Progenitor cell of endocrine pancreas (in vitro differentiated cells): ENCODE measurements at places on chromosomes 12 and 14.

GRCh38 chr12:95480230-95480629 lies 6.3 kb downstream of the METAP2 start:
- DNase-seq = no peak

DNA sequence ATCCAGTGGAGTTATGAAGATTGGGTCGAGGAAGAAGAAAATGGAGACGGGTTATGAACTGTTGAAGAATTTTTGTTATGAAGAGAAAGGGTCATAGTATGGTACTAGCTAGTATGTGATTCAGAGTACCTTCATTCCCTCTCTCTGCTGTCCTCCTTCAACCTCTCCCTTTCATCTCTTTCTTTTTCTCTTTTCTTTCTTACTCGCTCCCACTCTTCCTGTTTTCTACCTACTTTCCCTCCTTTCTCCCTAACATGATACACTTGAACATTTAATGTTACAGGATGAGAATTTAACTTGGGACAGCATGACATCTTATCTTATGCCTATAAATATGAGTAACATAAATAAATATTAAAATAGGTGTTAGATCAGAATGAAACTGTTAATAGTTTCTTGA lies 112.9 kb downstream of the CCDC91 start:
- DNase-seq = no peak

- DNase-seq = no peak
Observed at GRCh38 chr12:130971925-130972585, 18.3 kb downstream of the ADGRD1 start.

GRCh38 chr14:64610049-64610746 lies 60.4 kb downstream of the PPP1R36 start:
- DNase-seq = no peak

DNA sequence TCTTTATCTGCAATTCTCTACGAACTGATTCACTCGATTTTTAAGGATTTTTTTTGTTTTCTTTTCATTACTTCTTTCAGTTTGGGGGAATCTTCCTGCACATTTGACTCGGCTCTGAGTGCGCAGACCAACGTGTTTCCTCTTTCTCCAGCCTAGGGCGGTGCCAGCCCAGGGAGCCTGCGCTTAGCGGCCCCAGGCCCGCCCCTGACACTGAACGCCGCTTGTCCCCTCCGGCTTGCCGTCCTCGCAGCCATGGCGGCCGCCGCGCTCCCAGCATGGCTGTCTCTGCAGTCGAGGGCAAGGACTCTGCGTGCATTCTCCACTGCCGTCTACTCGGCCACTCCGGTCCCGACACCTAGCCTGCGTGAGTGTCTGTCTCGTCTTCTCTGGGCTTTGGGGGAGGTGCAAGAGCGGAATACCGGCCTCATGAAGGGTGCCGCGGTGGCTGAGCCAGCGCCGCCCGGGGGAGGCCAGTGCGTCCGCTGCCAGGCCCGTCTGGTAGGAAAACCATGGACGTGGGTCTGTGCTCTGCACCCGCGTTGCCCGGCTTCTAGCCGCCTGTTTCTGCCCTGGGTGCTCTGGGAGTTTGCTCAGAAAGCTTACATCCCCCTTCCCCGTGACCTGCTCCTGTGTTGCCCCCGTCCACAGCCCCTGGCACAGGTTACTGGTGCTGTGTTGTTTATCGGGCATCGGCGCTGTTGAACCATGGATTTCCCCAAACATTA lies at the start of gene MRPS35:
Gene MRPS35 (plus strand): TSS at position 241 of the 725 bp plus-strand sequence. CDS start 12 bp downstream, at position 253.
- DNase-seq = peak; percentile 90

- DNase-seq = no peak
Observed at GRCh38 chr14:75204116-75204515, 27.7 kb upstream of the TMED10 start.

GRCh38 chr14:20539906-20540305 lies 20.9 kb downstream of the RNASE9 start:
- DNase-seq = no peak

- DNase-seq = no peak
Observed at GRCh38 chr12:108324351-108325017, 14.6 kb downstream of the CMKLR1 start.

- no peak for DNase-seq
Observed at GRCh38 chr12:64510667-64511066, 58.7 kb downstream of the TBK1 start.

- no peak for DNase-seq
Observed at GRCh38 chr12:77947330-77947729, 116.6 kb downstream of the NAV3 start.

DNA sequence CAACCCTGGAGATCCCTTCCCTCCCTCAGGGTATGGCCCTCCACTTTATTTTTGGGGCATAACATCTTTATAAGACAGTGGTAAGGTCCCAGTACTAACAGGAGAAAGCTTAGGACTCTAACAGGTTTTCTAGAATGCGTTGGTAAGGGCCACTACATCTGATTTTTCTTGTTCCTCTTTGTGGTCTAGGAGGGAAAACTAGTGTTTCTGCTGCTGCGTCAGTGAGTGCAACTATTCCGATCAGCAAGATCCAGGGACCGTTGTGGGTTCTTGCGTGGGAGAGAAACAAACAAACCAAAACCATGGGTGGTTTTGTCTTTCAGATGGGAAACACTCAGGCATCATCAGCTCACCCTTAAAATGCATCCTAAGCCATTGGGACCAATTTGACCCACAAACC lies 123.6 kb upstream of the SLC16A7 start:
- no peak for DNase-seq

DNA sequence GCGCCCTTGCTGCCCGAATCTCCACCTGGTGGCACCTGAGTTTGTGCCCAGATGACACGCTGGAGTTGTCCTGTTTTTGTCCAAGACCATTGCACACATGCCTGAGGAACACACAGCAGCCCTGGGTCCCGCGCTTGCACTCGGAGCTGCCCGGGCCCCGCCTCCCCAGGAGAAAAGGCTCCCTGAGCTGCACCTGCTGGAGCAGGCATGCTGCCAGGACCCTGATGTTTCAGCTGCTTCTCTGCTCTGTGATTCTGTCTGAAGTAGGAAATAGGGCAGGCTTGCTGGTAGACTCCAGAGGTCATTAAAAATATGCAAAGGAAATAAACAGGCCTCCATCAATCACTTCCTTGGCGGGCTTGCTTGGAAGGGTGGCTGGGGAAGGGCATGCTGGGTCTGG lies 271.6 kb downstream of the CACNA1C start:
- no peak for DNase-seq

GRCh38 chr14:34931206-34931605 lies 51.6 kb upstream of the SRP54 start:
- DNase-seq = no peak

- DNase-seq = no peak
Observed at GRCh38 chr12:97560786-97561618, 98.4 kb downstream of the RMST start.

DNA sequence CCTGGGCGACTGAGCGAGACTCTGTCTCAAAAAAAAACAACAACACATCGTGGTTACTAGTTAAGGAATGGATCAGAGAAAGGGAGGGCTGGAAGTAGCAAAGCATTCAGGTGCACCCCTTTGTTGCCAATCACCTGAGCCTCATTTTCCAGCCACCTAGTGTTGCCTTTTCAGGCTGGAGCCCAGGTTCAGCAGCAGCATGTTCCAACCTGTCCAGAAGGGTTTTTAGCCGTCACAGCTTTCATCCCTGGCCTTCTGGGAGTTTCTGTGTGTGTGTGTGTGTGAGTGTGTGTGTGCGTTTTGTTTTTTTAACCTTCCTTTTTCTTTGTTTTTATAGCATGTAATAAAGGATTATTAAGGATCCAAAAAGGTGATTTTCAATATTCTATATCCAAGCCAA lies 121.1 kb upstream of the ATF1 start:
- DNase-seq = no peak

GRCh38 chr12:104189915-104190555 lies 25.5 kb upstream of the TXNRD1 start:
- DNase-seq = no peak

DNA sequence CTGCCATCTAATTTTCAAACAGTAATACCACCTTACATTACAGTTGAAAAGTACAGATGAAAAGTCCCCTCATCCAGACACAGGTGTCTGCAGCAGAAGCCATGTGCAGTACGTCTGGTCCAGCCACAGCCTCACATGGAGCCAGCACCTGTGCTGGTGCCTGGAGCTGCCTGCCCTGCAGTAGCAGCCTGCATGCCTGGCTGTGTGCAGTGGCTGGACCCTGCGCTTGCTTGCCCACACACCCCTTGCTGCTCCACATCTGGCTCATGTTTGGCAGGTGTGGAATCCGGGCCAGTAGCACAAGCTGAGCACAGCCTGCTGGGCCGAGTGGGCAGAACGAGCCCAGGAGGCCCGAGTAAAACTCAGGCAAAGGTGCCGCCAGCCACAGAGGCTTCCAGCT lies 21.8 kb upstream of the CPM start:
- no peak for DNase-seq

DNA sequence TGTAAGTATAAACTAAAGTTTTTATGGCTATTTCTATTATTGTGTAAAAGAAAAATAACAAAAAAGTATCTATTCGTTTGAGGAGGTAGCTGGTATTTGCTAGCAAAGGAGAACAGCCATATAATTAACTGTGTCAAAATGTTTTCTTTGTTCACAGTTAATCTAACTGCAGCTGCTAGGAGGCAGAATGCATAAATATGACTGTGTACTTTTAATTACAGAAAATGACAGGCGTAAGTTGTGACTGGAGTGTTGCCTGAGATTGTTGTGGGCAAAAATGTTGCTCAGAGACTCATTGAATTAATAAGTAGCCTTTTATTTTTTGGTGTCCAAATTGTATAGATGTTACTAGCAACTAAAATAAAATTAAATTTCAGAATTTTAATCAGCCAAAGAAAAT lies 33.5 kb downstream of the PTPRO start:
- no peak for DNase-seq

- DNase-seq = no peak
Observed at GRCh38 chr12:65508276-65509035, 230.0 kb downstream of the MSRB3 start.

DNA sequence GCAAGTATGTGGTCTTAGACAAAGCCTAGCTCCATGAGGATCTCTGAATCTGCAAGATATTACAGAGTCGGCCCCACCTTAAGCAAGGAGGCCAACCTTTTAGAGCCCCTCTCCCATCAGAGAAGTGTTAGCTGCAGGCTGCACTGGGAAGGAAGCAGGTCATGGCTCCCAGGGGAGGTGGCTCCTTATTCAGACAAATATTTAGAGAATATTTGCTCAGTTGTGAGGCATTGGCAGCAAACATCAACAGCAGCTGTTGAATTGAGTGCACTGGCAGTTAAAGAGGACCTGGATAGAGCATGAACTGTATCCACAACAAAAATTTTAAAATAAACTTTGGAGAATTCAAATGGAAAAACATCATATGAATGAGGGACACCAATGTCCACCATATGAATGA lies 44.7 kb downstream of the FSCB start:
- no peak for DNase-seq

GRCh38 chr12:4112734-4113325 lies 160.7 kb upstream of the CCND2 start:
- no peak for DNase-seq

- no peak for DNase-seq
Observed at GRCh38 chr12:67726868-67727267, 78.3 kb downstream of the DYRK2 start.

- no peak for DNase-seq
Observed at GRCh38 chr12:12741660-12742059, 24.5 kb downstream of the CDKN1B start.

DNA sequence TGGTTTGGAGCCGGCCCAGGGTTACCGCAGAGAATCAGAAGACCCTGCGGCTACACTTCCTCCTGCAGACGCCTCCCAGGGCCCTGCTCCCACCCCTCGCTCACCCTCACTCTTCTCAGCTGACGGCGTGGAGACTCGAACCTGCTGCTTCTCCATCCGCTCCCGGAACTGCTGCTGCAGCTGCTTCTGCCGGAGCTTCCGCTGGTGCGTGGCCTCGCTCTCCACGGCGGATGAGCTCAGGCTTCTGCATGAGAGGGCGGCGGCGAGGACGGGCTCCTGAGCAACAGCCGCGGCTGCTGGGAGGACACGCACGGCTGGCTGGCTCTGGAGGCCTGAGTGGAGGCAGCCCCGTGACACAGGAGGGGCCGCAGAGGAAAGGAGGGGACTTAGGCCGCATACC lies 33.3 kb downstream of the RAD52 start:
- DNase-seq = no peak

GRCh38 chr12:52285172-52285745 lies 6.1 kb downstream of the KRT81 start:
- no peak for DNase-seq

DNA sequence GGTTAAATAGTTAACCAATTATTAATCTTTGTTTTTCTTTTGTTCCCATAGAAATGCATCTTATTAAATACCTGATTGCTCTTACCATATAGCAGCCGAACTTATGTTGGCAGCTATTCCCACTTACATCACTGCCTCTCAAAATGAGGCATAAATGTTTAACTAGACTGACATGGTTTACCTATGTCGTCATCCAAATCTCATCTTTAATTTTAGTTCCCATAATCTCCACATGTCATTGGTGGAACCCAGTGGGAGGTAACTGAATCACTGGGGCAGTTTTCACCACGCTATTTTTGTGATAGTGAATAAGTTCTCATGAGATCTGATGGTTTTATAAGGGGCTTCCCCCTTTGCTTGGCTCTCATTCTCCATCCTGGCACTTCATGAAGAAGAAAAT lies 499.2 kb upstream of the ATP2B1 start:
- no peak for DNase-seq

- DNase-seq = no peak
Observed at GRCh38 chr14:105067969-105068301, 2.7 kb upstream of the GPR132 start.

- peak; percentile 23 for DNase-seq
Observed at GRCh38 chr12:1592444-1593173, 1.8 kb downstream of the FBXL14 start.

- no peak for DNase-seq
Observed at GRCh38 chr14:50972734-50973133, 28.5 kb upstream of the PYGL start.

DNA sequence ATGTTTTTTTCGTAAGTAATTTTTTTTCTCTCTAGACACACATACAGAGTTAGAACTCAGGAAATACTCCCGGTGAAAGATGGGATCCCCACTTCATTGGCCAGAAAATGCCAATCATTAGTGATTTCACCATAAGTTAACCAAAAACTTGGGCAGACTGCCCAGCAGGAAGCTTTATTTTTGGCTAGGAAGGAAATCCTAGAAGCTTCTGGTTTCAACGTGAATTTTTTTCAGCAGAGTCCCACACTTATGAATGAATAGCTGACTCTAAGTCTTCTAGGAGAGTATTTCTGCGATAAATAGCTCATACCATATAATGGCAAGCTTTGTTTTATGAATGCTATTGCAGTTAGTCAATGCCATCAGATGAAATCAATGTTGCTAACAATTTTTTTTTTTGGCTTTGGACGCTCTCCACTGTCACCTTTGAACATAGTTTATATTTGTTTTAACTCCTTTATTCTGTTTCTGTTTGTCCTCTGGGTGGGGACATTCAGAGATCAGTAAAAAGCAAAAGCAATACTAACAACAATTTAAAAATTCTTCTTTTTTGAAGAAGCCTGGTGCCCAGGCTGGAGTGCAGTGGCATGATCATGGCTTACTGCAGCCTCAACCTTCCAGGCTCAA lies 9.5 kb downstream of the PPP1CC start:
- no peak for DNase-seq
